Stimulated activated CD4-positive, alpha-beta T cell treated with anti-CD3 and anti-CD28 coated beads, Interleukin-2, amount 100 ng/mL, for 24 hours (primary cell): ENCODE measurements at places on chromosomes 5 and 9.

- no peak for DNase-seq
Measured at GRCh38 chr5:139799359-139799758, 3.8 kb downstream of the PSD2 start.

- DNase-seq, result no peak
Measured at GRCh38 chr9:3241290-3241689, 284.5 kb downstream of the RFX3 start.

- DNase-seq, result no peak
Measured at GRCh38 chr5:171705830-171706468, 79.7 kb upstream of the SMIM23 start.

- DNase-seq, result no peak
Measured at GRCh38 chr5:18420711-18421110, 786.5 kb downstream of the TAF11L14 start.

- no peak for DNase-seq
Measured at GRCh38 chr9:88993327-88993726, 2.1 kb downstream of the S1PR3 start.

- no peak for DNase-seq
Measured at GRCh38 chr9:4424891-4425290, 65.4 kb upstream of the SLC1A1 start.

DNA sequence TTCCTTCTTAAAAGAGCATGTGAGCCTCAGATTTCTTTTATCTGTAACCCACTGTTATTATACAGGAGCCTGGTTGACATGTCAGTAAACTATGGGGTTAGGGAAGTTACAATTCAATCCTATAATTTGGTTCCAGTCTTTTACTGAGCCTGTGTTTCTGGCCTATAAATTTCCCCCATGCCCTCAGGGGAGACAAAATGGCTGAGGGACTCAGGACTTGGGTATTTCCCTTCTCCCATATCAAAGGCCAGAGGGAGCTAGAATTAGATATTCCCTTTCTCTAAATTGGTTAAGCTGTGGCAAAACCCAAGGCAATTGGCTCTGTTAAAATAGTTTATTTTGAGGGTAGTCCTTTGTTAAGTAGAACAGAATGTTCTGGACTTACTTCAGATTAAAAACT lies 823.2 kb downstream of the TLE1 start:
- no peak for DNase-seq

DNA sequence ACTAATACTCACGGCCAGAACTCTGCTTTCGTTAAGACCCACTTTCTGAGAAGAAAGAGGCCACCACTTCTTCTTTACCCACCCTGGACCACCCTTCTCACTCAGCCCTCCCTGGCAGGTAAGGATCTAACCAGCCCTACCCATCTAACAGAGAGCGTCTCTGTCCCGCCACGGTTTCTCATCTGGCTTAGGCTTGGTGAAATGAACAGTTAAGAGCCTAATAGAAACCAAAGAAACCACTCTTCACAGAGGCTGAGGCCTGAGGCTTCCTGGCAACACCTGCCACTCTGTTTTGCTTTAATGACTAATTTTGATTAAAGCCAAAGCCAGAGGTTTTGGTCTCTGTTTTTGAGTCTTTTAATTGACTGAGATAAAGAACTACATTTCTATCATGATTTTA lies 354.1 kb upstream of the SLC30A5 start:
- DNase-seq, result no peak

GRCh38 chr9:131138676-131139075 lies 13.3 kb downstream of the NUP214 start:
- no peak for DNase-seq

DNA sequence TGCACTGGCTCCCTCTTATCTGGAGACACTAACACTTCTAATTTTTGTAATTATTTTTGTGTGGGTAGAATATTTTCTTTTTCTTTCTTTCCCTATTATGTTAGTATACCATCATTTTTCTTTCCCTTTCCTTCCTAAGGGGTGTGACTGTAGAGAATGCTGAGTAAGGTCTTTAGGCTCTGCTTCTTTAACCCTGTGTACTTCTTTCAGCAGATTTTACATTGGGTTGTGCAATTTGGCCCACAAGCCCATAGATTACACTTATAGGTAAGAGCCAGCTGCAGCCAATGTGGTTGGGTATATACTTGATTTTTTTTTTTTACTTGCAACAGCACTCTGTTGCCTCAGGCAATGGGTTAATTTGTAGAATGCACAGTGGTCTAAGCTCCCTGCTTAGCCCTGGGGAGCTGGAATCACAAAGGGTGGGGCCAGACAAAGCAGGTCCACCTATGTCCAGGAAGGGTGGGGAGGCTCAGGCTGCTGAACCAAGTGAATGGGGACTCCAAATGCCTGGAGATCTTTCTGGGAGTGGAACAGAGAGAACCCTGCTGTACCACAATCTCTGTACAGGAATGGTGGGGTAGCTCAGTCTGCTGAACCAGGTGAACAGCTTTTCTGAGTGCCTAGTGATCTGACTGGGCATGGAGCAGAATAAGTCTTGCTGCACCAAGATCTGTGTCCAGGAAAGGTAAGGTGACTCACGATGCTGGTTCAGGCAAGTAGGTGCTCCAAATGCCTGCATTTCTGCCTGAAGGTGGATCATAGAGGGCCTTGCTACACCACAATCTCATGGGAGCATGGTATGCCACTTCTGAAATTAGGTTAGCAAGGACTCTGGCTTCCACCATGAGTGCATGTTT lies 64.9 kb downstream of the SLC25A46 start:
- no peak for DNase-seq

DNA sequence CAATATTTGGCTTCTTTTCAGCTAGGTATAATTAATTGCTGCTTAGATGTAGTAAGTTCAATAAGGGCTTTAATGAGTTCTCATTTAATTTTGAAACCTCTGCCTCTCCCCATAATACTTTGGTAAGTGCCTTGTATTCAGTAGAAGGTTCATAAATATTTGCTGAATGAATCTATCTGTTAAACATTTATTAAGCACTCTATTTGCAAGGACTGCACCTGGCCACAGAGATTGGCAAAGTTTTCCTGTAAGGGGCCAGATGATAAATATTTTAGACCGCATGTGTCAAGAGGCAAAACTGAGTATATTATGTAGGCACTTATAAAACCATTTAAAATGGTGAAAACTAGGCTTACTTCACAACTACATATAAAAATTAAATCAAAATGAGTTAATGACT lies 19.0 kb upstream of the GNA14 start:
- DNase-seq, result no peak

DNA sequence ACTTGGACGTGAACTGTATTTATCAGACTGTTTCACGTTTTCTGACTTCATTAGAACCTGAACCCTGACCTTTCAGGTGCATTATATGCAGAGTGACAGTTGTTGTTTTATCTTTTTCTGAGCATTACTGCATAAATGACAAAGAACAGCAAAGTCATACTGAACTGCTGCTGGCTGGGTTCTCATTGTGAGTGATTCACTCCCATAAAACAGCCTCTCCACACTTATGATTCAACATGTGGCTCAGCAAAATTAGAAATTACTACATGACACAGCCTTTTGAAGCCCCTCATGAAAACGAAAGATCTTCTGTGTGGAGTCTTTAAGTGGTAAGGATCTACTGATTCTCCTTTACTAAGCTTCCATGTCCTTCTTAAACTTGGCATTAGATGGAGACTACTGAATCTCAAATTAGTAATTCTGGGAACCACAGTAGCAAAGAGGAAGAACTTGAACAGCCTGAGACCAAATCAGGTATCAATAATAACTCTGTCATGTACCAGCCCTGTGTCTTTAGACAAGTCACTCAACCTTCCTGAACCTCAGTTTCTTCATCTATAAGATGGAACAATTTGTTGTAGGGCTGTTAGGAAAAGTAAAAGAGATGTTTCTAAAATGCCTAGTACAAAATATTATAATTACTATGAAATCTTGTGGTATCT lies 172.3 kb upstream of the GNA14 start:
- DNase-seq, result no peak

GRCh38 chr9:37700131-37700530 lies 49.4 kb downstream of the FRMPD1 start:
- DNase-seq, result no peak

DNA sequence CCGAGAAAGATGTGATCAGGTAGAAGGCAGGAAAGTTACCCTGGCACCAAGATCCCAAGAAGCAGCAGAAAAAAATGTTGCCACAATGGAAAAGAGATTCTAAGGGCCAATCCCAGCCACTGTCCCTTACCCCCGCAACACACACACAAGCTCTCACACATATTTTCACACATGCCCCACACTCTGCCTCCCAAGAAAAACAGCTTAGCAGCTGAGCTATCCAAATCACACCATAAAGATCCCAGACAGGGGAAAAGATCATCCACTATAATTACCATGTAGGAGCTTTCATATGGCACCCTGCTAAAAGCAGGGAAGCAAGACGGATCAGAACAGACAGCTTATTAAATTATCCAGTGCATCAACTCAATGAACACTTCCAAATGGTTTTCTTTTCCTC lies 143.4 kb downstream of the FAM114A2 start:
- no peak for DNase-seq

GRCh38 chr9:100375658-100376057 lies 22.9 kb upstream of the TEX10 start:
- no peak for DNase-seq
